ENCODE measurements at places on chromosomes 4 and X.

DNA sequence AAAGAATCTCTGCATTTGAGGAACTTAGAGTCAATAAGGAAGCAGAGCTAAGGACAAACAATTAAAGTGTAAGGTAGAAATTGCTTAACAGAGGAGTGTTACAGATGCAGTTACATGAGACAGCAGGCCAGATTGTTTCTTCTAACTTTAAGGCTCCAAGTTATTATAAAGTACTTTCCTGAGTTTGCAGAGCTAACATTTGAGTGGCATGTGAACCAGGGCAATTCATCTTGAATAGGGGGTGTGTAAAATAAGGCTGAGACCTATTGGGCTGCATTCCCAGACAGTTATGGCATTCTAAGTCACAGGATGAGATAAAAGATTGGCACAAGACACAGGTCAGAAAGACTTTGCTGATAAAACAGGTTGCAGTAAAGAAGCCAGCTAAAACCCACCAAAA lies 7.6 kb upstream of the LNX1 start:
- DNase-seq: no peak

DNA sequence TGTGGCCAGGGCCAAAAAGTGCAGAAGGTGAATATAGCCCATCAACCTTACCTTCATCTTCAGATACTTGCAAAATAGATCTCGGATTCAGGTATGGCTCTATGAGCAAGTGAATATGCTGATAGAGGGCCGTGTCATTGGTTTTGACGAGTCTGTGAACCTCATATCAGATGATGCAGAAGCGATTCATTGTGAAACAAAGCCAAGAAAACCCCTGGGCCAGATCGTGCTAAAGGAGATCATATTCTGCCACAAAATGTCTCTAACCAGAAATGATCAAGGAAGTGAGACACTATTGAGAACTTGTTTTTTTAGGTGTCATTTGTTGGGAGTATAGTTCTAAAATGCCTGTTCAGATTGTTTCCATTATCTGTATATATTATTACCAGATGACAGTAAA lies 48.3 kb downstream of the PDK3 start:
- DNase-seq: no peak

GRCh38 chrX:8430444-8430843 lies 34.2 kb upstream of the VCX3B start:
- no peak for DNase-seq

- no peak for DNase-seq
Measured at GRCh38 chr4:105805501-105806120, 89.7 kb upstream of the NPNT start.

GRCh38 chrX:153410373-153410772 lies 899 bp upstream of the ZFP92 start:
- no peak for DNase-seq

DNA sequence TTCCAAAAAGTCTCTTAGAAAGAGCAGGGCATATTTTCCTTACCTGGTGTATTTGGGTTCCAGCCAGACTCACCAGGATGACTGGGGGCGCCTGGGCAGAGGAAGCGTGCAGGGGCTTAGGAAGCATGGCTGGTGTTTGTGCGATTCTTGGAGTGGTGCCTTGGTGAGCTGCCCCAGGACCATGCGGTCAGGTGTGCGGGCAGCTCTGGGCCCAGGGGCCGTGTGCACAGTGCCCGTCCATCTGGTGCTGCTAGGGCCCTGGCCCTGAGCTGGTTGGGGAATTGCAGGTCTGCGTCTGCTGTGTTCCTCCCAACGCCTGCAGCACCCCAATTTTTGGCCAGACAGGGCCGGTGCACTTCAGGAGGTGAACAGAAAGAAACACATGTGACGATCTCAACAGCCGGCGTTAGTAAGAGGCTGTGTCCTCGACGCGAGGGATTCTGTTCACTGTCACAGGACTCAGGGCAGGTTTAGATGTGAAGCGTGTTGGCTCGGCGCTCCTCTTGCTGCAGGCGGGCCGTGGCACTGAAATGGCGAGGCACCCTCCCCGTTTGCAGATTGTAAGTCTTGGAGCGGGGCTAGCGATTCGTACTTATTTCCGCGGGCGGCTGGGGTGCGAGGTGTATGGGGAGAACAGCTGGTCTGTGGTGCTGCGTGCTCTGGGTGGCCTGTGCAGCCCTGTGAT lies 15.2 kb downstream of the RGS12 start:
- DNase-seq: no peak

DNA sequence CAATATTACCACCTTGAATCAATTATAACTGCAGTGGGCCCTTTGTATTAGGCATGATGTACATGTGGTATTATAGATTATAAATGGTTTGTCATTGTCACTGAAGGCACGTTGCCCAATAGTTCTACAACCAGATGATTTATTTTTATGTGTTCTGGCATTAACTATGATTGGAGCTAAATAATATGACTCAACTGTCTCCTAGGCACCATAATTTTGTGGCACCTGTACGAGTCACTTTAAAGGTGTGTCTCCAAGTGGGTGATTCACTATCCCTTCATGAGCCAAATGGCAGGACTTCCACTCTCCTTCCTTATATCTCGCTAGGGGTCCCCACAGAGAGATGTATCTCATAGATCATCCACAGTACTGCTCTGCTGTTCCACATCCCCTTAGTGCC lies 6.1 kb upstream of the SMPX start:
- no peak for DNase-seq

- DNase-seq: peak; percentile 88
Measured at GRCh38 chr4:53963781-53964180, 100.6 kb downstream of the CHIC2 start.

- no peak for DNase-seq
Measured at GRCh38 chr4:59553063-59553720, 1646.9 kb upstream of the ADGRL3 start.

DNA sequence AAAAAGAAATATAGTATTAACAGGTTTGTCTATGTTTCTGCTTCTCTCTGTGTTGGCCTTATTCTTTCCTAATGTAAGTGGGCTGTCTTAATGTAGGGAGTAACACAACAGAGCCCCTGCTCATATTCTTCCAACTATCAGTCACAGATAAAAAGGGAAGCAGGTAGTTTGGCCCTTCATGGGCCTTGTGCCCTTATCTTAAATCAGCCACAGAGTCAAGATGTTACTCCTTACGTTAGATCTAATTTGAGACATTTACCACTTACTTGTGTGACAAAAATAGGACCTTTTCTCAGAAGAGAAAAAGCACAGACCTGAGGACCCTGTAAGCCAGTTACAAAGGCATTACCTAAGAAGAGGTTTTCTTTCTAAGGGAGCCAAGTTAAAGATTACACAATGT lies 589.0 kb downstream of the GRXCR1 start:
- no peak for DNase-seq

DNA sequence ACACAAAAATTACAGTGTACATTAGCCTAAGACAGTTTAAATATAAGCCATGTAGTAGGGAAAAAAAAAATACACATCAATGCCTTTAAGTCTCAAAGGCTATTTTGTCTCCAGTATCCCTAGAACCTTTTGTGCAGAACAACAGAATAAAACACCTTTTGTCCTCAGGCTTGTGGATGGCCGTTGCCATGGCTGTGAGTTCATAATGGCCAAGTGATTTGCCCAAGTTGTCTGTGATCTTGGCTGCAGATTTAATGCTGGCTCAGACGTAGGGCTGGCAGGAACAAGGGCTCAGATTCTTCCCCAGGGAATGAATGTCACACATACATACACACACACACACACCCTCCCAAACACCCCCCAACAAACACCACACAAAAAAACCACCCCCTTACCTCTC lies 25.3 kb downstream of the GPM6B start:
- no peak for DNase-seq

- DNase-seq: no peak
Measured at GRCh38 chrX:131988236-131988635, 34.9 kb upstream of the STK26 start.

DNA sequence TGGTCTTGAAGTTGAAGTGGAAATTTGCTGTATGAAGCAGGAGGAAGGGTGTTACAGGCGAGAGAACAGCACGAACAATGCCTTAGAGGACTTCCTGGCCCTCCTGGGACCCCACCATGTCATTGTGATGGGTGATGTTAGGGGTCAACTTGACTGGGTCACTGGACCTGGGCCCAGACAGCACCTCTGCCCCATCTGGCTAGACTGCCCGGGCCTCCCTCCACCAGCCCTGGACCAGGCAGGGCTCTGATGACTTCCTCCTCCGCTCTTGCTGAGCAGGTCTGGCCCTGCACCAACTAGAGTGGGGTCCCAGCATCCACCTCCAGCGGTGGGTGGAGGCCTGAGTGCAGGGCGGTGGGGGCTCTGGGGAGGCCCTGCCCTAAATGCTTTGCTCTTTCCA lies 48.9 kb upstream of the ADRA2C start:
- no peak for DNase-seq

DNA sequence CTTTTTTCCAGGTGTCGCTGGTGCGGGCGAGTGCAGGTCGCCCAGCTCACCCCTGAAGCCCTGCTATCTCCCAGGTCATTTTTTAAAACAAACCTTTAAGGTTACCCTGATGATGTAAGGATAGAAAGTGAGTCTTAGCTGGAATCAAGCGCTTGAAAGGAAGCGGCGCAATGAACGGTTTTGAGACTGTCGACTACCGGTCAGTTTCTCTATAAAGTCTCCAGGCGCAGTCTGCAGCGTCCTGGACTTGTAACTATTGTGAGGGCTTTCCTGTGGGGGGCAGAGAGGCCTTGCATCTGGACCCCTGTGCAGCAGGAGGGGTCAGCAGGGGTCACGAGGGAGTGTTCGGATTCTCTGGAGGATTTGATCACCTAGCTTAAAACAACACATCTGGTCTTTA lies 1.6 kb downstream of the KIT start:
- DNase-seq: peak; percentile 94

DNA sequence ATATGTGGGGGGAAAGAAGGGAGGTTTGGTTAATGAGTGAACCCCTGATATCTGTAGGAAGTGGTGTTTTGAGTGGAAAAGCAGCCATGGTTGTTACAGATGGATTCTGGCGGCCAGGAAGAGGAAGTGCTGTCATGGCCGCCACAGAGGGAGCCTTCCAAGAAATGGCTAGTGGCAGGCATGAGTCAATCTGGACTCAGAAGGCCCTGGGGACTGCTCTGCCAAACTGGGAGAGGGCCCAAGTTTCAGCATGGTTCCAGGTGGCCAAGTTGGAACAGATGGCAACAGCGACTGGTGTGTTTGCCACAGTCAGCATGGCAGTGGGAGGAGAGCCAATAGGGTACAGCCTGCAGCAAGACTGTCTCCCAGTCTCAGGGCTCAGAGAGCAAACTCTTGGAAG lies 32.5 kb downstream of the ETDB start:
- no peak for DNase-seq

GRCh38 chr4:74659576-74660411 lies 134.5 kb downstream of the BTC start:
- DNase-seq: no peak

DNA sequence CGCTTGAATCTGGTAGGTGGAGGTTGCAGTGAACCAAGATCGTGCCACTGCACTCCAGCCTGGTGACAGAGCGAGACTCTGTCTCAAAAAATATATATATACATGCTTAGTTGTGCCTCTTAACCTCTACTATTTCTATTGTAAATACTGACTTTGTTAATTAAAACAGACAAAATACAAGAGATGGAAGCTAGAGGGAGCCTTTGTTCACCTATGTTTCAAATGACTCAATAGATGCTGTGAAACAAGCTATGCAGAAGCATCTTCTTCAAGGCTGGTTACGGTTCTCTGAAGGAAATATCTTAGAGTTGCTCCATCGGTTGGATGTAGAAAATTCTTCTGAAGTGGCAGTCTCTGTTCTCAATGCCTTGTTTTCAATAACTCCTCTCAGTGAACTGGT lies 6.2 kb downstream of the NCAPG start:
- DNase-seq: no peak

GRCh38 chr4:55794053-55794452 lies 25.5 kb upstream of the EXOC1L start:
- DNase-seq: no peak

DNA sequence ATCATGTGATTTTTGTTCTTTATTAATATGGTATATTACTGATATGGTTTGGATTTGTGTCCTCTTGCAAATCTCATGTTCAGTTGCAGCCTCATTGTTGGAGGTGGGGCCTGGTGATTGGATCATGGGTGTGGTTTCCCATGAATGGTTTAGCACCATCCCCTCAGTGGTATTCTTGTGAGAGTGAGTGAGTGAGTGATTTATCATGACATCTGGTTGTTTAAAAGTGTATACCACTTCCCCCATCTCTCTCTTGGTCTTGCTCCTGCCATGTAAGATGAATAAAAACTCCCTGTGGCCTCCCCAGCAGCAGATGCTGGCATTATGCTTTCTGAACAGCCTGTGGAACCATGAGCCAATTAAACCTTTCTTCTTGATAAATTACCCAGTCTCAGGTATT lies 111.5 kb downstream of the TAB3 start:
- DNase-seq: no peak

GRCh38 chr4:3305610-3306371 lies 13.0 kb downstream of the RGS12 start:
- DNase-seq: no peak

DNA sequence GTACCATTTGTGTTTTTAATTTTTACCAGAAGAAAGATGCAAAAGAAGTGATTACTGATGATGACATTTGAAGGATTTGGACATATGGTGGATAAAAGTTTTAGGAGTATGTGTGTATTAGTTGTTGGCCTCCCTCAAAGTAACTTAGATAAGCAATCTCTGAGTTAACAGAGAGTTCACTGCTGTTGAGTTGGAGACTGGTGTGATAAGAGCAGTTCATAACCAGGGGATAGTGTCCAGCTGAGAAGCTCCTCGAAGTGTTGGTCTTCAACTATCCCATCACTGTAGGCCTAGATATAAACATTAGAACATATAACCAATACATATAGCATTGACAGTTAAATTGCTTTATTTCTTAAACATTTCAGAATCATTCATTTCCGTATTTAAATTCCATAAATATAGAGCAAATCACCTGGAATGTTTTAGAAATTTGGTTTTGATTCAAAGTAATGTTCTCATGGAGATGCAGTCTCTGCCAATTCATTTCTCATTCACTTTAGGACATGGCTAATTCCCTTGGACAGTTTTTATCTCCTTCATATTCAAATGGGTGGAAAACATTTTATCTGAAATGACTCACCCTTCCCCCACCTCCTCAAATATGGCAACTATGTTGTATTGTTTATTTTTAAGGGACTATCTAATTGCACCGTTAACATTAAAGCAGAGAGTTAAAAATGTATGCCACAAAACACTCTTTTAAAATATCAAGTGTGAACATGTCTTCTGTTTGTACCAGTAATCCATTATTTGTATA lies 136.8 kb upstream of the SLC4A4 start:
- DNase-seq: no peak

DNA sequence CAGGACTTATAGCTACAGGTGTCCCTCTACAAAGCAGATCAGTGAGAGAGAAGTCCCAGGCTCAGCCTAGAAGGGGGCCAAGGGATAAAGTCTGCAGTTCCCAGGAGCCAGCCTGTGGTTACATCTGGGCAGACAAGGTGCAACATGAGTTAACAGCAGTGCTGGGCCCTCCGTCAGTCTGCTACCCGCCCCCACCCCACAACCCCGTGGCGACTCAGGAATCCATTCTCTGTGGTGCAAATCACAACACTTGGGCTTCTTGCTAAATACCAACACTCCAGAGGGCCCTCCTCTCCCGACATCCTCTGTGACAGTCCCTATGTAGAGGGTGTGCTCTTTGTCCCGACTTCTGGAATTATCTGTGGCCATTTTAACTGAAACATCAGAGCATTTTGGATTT lies 13.8 kb downstream of the GPM6B start:
- no peak for DNase-seq

GRCh38 chr4:6873792-6874461 lies 35.7 kb upstream of the TBC1D14 start:
- DNase-seq: peak; percentile 9

GRCh38 chrX:45750639-45751038 lies 550.0 kb upstream of the DIPK2B start:
- no peak for DNase-seq

GRCh38 chr4:41304221-41304620 lies 47.5 kb downstream of the UCHL1 start:
- DNase-seq: no peak
